ENCODE measurements at places on chromosomes 5 and 9. TPM values are rescaled to one million over a fixed set of nuclear protein-coding genes. Genes with fewer than 3 reads are reported as not detected.

DNA sequence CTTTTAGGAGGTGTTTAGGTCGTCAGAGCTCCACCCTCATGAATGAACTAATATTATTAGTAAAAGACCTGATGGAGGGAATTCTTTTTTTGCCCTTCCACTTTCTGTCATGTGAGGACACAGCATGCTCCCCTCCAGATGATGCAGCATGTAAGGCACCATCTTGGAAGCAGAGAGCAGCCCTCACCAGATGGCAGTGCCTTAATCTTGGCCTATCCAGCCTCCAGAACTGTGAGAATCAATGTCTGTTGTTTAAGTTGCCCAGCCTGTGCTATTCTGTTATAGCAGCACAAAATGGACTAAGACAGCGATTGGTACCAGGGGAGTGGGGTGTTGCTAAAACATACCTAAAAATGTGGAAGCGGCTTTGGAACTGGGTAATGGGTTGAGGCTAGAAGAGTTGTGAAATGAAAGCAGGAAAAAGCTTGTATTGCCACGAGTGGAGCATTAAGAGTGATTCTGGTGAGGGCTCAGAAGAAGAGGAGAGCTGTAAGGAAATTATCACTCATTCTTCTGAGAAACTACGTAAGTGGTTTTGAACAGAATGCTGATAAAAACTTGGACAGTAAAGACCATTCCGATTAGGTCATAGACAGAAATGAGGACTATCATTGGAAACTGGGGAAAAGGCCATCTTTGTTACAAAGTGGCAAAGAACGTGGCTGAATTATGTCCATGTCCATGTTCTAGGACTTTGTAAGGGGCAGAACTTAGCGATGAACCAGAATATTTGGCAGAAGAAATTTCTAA, 28.6 kb downstream of the PTPDC1 start:
- DNase-seq: no peak

Gene ASPN
- 8.2 TPM for polyA plus RNA-seq

DNA sequence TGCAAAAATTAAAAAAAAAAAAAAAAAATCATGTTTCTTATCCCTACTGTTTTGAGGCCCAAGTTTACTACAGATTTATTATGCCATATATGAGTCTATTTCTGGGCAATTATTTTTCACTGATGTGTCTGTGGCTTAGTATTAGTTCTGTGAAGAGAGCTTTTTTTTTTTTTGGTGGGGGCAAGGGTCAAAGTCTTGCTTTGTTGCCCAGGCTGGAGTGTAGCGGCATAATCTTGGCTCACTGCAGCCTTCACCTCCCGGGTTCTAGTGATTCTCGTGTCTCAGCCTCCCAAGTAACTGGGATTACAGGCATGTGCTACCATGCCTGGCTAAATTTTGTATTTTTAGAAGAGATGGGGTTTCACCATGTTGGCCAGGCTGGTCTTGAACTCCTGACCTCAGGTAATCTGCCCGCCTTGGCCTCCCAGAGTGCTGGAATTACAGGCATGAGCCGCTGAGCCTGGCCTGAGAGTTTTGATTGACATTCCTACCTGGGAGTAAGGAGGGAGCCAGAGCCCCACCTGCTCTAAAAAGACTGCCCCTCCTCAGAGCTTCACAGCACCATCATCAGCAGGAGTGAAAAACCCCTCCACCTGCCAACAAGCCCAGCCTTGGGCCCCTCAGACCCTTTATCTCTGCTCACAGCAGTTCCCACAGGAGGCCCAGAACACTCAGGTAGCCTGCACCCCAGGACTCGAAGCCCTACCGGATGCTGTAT, 36.1 kb upstream of the JADE2 start:
- no peak for DNase-seq

GRCh38 chr5:38575476-38575875, 19.0 kb upstream of the LIFR start:
- DNase-seq: no peak

DNA sequence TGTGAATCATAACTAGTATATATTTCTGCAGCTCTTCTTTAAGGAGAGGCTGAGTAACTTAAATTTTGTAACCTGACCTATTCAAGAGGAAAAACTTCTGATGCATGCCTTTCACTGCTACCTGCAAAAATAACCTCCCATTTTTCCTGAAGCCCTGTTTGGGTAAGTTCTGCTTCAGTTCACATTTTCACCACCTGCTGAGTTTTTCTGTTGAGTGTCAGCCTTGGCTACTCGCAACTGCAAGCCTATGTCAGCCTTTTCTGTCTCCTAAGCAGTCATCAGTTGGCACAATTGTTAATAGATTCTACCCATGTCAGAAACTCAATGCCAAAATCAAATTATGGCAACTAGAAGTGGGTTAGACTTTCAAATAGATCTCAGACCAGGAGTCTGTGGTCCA, 8.2 kb upstream of the TNFAIP8 start:
- DNase-seq: no peak

DNA sequence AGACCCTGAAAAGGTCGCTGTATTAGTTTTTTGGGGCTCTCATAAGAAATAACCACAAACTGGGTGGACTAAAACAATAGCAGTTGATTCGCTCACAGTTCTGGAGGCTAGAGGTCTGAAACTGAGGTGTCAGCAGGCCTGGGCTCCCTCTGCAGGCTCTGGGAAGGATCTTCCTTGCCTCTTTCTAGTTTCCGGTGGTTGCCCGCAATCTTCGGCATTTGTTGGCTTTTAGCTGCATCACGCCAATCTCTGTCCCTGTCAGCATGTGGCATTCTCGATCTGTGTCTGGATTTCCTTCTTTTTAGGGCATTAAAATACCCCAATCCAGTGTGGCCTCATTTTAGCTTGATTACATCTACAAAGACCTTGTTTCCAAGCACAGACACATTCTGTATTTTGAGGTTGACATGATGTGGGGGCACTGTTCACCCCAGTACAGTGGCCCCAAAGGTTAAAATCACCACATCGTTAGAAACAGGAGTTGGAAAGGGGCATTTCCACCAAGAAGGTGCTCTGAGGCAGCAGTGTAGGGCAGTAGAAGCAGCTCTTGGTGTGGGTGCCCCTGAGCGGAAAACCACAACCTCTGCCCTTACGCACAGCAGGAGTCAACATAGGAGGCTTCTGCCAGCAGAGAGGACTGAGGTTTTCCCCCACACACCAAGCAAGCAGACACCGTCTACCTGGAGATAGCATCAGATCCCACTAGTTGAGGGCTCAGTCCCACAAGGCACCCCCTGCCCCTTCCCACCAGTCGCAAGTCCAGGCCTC, 13.5 kb downstream of the ZNF79 start:
- no peak for DNase-seq

- no peak for DNase-seq
These were observed 14.1 kb downstream of the UGT3A2 start for GRCh38 chr5:36052538-36052937.

Gene IL33
- not detected for polyA plus RNA-seq

- no peak for DNase-seq
These were observed 46.6 kb downstream of the ARHGAP26 start for GRCh38 chr5:142816531-142817430.

Gene RLN1
- polyA plus RNA-seq: not detected

Data from BJ (cell line).